ENCODE measurements at places on chromosomes 3 and 15. TPM values are rescaled to one million over a fixed set of nuclear protein-coding genes. Genes with fewer than 3 reads are reported as not detected.

ARHGEF3 gene
- 11.9 TPM for total RNA-seq

OXTR gene
- total RNA-seq = 0.53 TPM

CACNA1D gene
- total RNA-seq = 0.13 TPM

RARB gene
- 0.26 TPM for total RNA-seq

WDR93 gene
- not detected for total RNA-seq

COL8A1 gene
- total RNA-seq = 2.7 TPM

All from bronchial epithelial cell (primary cell).